ENCODE measurements at places on chromosomes 12 and 14.

GRCh38 chr12:132286912-132287311, 42.5 kb downstream of the GALNT9 start:
- DNase-seq: no peak

DNA sequence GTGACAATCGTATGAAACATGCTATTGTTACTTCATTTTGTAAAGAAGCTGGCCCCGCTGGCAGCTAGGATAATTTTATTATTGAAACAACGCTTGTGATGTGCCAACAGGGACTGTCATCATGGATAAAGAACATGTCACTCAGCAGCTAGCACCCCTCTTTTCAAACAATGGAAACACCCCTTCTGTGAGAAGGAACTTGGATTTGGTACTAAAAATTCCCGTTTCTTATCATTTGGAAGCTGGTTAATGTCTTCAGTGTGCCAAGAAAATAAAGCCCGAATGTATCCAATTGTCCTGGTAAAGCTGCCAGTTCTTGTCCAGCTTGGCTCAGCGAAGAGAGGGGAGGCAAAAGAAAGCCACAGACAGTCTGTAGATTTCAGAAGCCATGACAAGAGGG, 186.6 kb downstream of the PHLDA1 start:
- DNase-seq: no peak

DNA sequence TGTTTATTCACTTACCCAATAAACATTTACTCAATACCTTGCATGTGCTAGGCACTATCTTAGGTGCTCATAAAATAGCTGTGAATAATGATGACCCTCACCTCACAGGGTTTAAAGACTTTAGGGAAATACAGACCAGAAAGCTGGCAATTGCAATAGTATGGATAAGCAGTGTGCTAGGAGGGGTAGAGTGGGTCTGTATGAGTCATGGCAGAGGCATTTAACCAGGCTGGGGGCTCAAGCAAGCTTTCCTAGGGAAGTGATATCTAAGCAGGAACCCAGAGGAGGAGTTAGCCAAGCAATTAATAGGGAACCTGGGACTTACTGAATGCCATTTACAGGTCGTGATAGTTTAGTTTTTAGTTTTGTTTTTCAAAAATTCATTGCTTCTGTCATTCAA, 123.9 kb upstream of the CCDC198 start:
- no peak for DNase-seq

GRCh38 chr12:2645460-2645859, 149.3 kb upstream of the FKBP4 start:
- no peak for DNase-seq

DNA sequence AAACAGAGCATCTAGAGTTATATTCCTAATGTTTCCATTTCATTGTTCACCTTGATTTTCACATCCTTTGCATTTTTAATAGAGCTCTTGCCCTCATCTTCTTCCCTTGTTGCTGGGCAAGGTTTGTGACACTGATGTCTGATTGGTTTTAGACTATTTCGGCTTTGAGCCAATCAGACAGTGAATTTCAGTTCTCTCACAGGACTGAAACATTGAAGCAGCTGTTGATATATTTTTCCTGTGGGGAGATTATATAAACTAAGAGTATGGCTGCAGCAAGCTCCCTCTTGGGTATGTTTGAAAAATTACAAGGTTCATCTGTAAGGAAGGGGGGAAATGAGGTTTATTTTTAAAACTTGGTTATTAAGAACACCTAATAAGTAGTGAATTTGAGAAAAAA, 51.2 kb downstream of the ATF7IP start:
- no peak for DNase-seq

DNA sequence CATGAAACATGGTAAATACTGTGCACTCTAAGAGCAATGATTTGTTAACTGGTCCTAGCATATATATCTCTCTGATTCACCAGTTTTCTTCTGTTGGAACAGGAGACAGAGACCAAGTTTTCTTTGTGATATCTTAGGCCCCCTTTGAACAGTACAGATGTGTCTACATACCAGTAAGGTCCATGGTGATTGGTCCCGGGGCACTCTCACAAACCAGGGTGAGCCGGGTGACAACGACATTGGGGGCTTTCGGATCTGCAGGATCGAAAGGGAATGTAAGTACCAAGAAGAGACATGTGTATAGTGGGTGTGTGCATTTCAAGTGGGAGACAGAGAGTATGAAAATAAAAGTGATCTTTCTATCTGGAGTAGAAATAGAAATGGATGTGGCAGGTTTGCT, 11.3 kb upstream of the ERP27 start:
- DNase-seq: no peak

GRCh38 chr12:115337693-115338543, 653.9 kb upstream of the TBX3 start:
- no peak for DNase-seq

DNA sequence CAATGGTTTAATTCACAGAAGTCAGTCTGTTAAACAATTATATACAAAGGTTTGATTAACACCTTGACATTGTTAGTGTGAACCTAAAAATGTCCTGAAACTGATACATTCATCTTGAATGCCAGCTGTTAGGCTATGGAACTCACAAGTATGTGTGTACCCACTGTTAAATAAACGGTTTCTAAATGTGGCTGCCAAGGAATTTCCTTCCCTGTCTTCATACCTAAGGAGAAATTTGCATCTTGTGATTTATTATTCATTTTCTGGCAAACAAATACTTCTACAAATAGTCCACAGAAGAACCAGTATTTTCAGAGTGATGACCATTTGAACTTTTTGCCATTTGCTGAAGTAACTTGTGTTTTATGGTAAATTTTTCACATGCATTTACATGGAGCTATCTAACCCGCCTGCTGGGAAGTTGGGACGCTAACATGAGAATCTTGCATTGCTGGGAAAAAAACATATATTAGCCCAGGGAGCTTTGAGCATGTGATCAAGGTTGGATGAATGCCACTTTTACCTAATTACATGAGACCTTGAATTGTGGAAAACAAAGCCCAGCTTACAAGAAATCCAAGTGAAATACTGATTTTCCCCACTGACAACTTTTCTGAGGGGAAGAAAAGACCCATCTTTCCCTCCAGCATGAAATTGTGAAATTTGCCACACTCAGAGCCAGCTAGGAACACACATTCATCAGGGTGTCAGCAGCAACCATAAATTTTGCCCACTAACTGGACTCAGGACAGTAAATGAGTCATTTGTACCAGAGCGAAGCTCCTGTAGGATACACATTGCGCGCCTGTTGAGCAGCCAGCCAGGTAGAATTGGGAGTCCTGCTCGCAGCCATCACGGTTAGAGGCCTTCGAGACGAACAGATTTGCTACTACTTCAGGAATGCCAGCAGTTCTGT, 118.0 kb downstream of the KICS2 start:
- DNase-seq: no peak

- DNase-seq: no peak
Observed at GRCh38 chr12:104494793-104495158, 38.0 kb downstream of the CHST11 start.

DNA sequence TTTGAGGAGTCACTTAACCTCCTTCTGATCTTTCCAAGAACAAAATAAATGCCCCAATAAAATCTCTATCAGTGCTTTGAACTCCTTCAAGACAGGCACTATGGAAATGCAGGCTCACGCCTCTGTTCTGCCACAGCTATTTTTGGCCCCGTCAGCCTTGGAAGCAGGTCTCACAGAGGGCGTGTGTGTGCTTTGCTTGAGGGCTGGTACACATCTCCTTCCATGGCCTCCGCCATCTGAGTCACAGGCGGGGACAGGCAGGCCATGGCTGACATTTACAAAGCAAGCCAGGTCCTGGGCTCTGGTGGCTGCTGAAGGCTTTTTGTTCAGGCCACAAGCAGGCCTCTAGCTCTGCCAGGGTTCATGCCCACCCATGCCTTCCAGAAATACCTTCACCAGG, 16.0 kb downstream of the PRIMA1 start:
- DNase-seq: no peak

GRCh38 chr12:24668563-24668962, 280.3 kb downstream of the BCAT1 start:
- DNase-seq: no peak

Measured in stimulated activated CD4-positive, alpha-beta T cell treated with anti-CD3 and anti-CD28 coated beads, Interleukin-2, amount 100 ng/mL, for 48 hours (primary cell).